ENCODE measurements at places on chromosomes 1 and 21. TPM values are rescaled to one million over a fixed set of nuclear protein-coding genes. Genes with fewer than 3 reads are reported as not detected.
A peak's percentile ranks its signal among the peaks of the same experiment; 100 is the strongest.

DNA sequence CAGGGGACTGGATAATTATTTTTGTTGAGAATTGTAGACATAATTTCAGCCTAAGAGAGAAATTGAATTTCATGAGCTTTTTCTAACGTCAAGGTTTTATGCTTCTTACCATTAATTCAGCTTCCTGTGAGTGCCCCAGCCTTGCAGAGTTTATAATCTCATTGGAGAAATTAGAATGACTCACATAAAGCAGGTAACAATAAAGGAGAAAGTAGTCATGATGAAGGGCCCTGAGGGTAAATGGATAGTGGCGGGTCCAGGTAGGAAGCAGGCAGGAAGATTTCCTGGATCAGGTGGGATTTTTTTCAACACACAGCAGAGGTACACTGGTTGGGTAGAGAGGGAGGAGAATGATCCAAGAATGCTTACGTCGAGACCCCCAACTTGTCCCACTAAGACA is 311.4 kb downstream of the BARHL2 start:
- DNase-seq, result no peak

- DNase-seq, result peak; percentile 34
These were observed 13.3 kb downstream of the FBXO42 start for GRCh38 chr1:16338961-16339360.

DNA sequence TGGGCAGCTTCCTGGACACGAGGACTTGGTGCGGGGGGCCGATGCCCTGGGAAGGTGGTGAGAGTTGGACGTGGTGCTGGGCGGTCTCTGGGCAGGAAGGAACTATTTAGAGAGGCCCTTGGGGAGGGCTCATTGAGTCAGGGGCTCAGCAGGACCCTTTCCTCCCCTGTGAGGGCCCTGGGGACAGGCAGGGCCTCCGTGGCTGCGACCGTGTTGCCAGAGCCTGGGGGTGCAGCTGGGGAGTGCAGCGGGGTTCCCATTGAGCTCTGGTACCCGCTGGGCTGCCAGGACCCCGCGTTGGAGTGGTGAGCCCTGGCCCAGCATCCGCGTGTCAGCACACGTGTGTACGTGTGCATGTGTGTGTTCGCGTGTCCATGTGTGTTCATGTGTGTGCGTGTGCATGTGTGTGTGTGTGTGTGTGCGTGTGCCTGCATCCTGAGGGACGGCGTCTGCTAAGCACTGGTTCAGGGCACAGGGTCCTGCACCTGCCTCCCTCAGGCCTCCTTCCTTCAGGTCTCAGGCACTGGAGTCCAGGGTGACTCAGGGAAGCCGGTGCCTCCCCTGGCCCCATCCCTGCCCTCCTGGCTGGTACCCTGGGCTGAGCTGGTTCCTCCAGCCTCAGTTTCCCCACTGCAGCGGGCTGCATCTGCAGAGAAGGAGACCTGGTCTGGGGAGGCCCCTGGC is 10.7 kb downstream of the RNF223 start:
- no peak for DNase-seq

DNA sequence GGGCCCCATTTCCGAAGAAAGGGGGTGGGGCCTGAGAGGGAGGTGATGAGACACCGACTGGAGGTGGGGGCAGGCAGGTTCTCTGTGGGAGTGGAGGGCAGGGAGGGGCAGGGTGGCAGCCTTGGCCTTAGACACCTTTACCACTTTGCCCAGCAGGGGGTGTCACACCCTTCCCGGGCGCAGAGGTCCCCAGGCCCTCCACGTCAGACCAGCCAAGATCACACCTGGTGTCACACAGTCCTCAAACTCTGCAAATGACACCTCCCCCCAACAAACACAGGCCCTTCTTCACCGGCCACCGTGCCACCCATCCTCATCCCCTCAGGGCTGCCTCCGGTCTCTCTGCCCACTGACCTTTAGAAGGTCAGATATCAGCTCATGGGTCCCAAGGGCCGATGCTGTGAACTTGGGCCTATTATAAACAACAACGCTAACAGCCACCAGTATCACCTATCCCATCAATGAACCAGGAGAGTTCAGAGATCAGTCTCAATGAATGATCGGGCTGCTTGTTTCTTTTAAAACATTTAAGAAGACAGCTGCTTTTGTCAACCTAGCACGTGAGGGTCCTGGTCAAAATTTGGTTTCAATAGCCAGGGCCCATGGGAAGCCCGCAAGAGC is 103.9 kb downstream of the CASZ1 start:
- DNase-seq, result no peak

DNA sequence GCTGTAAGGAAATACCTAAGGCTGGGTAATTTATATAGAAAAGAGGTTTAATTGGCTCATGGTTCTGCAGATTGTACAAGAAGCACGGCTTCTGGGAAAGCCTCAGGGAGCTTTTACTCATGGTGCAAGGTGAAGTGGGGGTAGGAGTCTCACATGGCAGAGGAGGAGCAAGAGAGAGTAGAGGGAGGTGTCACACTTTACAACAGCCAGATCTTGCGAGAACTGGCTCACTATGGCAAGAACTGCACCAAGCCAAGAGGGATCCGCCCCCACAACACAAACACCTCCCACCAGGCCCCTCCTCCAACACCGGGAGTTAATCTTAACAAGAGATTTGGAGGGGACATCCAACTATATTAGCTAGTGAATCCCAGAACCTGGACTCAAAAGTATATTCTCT is 135.4 kb upstream of the SOD1 start:
- DNase-seq, result no peak

- peak; percentile 92 for DNase-seq
These were observed 33.0 kb upstream of the ADARB1 start for GRCh38 chr21:45041351-45041805.

DNA sequence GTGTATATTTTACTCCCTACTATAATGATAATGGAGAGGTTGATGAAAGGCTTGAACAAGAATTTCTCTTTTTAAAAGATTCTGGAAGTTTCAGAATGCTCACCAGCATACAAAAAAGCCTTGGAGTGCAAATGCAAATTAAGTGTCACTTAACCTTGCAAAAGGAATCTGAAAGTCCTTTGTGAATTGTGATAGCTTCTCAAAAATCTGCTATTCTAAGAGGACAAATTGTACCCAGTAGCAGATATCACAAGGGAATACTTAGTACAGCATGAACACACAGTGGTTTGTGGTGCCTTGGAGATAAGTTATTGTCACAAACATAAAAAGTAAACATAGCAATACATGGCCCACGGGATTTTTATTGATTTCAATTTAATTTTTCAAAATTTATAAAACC is 1208.3 kb upstream of the B3GALT2 start:
- DNase-seq, result no peak

DNA sequence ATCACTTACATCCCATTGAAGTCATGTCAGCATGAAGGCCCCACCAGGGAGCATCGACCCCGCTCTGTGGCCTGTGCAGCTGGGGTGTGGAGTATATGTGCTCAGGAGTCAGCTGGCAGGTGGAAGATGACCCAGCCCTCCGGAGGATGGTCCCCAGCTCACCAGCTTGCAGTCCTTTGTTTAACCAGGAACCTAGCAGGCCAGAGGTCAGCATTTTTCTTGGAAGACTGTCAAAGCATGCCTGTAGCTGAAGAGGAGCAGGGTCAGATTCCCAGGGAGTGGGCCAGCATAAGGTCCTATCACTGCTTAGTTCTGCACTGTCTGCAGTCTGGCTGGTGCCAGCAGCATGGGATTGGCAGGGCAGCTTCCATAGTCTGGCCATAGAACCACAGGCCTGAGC is 12.7 kb downstream of the NFASC start:
- no peak for DNase-seq

GRCh38 chr1:109905491-109905890 is 5.2 kb upstream of the CSF1 start:
- DNase-seq, result no peak

DNA sequence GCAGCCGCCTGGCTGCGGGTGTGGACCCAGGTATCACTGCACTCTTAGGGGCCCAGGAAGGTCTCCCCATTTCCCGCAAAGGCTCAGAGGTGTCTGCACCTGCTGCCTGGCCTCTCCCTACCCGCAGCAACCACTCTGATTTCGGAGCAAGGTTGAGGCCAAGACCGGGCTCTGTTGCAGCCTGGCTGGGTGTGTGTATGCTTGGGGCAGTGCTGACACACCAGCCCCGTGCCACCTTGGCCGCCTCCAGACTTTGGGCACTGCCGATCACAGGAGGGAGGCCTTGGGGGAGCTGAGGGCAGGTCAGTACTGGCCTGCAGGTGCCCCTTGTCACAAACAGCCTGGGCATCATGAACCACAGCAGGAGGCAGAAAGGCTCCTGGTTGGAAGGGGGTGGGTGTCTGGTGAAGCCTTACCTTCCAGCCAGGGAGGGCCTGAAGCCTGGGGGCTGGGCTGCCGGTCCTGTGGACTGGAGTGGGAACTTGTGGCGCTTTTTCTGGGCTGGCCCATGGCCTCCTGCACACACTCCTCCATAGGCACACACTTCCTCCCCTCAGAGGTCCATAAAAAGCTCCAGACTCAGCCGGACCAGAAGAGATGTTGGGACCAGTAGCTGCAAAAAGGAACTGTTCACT is 519.5 kb downstream of the RWDD3 start:
- DNase-seq, result no peak

DNA sequence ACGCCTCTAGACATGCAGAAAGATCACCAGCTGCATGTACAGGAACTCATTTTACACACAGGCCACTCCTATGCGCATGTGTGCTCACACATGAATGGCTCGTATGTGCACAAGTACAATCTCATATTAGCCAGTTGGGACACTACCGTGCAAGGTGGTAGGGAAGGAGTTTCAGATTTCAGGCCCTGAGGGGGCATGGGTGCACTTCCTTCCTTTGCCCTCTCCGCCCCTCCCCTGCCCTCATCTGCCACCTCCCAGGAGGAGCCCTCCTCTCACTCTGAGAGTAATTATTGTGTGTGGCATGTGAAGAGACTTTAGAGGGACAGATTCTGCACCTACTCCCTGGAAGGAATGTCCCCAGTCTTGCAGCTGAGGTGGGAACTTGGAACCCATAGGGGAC is 14.8 kb downstream of the EDN2 start:
- no peak for DNase-seq

Gene FAM177B
- total RNA-seq, result not detected

Gene ATP1A2
- total RNA-seq, result 316 TPM

Gene C1orf105
- total RNA-seq, result not detected

- DNase-seq, result no peak
These were observed 9.4 kb downstream of the OXCT2 start for GRCh38 chr1:39761557-39762260.

DNA sequence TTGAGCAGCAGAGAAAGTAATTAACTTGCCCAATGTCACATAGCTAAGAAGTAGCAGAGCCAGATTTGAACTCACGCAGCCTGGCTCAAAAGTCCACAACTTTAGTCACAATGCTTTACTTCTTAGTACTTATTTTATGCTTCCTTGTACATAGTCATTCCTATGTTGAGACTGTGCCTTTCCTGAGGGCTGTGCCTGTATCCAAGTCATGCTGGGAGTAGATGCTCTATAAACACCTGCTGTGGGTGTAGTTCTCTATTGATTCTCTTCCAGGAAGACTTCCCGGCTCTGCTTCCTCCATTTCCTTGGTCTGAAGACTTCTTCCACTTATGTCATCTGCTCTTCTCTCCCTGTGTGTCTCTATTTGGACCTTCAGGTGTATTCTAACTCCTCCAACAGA is 16.6 kb downstream of the IQGAP3 start:
- DNase-seq, result no peak

DNA sequence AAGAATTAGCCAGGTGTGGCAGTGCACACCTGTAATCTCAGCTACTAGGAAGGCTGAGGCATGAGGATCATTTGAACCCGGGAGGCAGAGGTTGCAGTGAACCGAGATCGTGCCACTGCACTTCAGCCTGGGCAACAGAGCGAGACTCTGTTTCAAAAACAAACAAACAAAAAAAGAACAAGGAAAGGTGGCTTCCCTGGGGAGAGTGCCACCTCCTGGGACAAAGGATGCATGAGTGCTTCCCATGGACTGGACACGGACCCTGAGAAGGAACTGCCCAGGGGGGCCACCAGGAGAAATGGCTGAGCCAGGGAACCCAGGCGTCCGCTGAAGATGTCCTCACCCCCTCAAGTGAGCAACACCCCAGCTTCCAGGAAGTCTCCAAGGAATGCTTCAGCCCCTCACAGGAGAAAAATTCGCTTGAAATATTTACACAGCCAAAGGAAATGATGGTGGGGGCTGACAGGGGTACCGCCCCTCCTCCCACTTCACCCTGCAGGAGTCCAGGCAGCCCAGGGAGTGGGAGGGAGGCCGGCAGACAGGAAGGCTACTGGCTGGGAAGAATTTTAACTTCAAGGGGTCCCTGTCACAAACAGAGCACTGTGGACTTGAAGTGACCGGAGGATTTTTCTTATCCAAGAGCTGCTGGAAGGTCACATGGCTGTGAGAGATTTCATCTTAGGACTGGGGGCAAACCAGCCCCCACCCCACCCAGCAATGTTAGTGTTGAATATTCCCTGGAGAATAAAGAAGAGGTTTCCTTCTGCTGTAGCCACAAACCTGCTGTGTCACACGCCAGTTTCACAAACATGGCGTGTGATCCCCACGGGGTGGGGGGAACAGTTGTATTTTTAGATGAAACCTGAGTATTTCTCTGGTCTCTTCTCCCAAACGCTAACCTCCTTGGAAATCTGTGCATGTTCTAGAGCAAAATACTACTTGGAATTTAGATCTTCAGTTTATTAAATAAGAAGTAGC is 90.8 kb upstream of the SLC25A33 start:
- no peak for DNase-seq

DNA sequence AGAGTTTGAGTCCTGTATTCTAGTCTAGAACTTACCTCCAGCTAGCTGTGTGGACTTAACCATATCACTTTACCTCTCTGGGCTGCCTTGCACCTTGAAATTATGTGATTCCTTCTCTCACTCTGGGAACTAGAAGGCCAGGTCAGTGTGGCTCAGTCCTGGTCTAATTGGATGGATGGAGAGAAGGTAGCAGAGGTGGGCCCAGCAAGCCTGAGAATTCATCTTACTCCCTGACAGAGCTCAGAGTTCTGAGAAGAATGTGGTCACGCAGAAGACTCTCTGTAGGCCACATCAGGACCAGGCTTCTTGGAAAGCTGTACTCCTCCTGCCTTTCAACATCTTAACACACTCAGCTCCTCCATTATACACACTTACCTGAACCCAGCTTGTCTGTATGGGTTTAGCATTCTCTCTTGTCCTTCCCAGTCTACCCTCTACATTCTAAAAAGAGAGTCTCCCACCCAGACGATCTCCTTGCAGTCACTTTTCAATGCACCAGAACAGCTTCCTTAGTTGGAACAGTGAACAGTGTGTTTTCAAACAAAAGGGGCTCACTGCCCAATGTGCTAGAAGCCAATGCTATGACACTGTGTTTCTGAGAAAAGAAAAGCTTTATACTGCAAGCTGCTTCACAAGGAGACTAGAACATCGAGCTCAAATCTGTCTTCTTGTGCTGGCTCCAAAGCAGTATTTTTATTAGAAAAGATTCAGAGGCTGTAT is 60.5 kb downstream of the CAPN9 start:
- no peak for DNase-seq

DNA sequence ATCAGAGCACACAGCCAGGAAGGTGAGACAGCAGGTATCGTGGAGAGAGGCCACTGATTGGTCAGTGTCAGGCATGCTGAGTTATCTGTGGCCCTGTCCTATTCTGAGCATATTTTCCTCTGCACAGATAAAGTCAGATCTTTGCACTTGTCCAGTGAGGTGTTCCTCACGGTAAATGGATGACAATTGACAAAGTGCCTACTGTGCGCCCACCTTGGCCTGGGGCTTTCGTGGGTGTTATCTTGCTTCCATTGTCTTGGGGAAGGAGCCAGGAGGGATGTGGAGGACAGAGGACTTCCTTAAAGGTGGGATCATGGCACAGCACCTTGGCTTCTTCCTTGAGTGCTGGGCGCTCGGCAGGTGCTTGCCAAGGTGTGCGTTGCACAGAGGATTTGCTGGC is 46.0 kb upstream of the WNT4 start:
- DNase-seq, result no peak

Gene OR2T34
- not detected for total RNA-seq

Gene OR2M2
- total RNA-seq, result not detected

GRCh38 chr1:17857996-17858395 is 102.9 kb downstream of the ACTL8 start:
- no peak for DNase-seq

All from ascending aorta (tissue), 2 donors.